ENCODE measurements at places on chromosomes 2 and 18. TPM values are rescaled to one million over a fixed set of nuclear protein-coding genes. Genes with fewer than 3 reads are reported as not detected.

- DNase-seq, result no peak
These were observed 142.0 kb upstream of the DNMT3A start for GRCh38 chr2:25483607-25484266.

DNA sequence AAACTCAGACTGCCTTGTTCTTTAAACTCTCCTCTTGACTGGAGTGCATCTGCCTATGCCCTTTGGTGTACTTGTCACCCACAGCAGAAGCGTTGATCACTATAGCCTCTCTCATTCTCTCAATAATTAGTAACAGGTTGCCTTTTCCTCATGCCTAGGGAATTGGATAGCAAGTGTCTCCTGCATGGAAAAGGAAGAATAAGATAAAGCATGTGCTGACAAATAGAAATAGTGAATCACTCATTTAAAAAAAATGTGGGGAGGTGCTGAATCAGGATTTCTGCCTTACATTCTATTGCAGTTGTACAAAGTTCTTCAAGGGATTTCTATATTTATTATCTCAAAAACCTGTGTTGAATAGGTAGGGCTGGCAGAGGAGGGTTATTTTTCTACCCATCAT lies 323.0 kb downstream of the TXNL1 start:
- DNase-seq, result no peak

DNA sequence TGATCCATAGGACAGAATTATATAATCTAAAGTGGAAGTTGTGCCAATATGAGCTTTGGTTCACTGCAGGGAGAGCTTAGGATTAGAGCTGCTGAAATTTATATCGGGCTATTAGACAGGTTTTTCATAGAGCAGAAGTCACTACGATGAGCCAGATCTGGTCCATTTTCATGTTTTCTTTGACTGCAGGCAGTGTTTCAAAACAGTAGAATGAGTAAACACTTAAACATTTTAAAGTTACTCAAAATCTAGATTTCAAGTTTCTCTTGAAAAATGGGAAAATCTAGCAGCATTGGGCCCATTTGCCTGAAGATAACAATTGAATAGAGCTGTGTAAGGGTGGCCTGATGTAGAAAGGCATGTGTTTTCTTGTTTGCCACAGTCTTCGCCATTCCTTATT lies 14.5 kb upstream of the ADAM23 start:
- no peak for DNase-seq

DNA sequence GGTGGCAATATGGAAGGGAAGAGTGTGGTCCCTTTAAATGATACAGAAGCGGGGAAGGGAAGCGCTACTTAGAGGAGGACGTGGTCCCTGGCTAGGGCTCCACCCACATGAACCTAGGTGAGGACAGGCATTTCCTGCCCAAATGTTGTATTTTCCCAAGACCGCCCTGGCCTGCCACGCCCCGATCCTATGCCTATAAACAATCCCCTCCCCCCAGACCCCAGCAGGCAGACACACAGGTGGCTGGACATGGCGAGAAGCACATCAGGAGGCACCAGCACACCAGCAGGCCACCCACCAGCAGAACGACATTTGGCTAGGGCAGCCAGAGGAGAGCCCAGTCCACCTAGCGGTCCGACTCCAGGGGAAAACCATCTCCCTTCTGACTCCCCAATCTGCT lies 47.2 kb downstream of the METTL8 start:
- DNase-seq, result no peak

DNA sequence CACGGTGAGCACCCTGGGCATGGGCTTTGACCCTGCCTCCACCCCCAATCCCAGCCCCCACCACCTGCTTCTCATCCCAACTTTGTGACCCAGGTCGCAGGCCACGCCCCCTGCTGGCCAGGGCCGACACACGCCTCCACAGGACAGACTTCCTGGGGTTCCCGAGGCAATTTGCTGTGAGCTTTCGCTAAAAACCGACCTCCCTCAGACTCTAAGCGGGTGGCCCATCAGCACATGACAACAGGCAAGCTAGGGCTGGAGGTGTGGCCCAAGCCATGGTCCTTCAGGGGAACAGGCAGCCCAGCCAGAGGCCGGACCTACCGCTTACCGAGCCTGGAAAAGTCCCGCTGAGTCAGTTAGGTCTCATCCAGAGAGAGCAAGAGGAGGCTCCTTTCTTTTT lies 31.9 kb downstream of the C1QL2 start:
- peak; percentile 29 for DNase-seq

DNA sequence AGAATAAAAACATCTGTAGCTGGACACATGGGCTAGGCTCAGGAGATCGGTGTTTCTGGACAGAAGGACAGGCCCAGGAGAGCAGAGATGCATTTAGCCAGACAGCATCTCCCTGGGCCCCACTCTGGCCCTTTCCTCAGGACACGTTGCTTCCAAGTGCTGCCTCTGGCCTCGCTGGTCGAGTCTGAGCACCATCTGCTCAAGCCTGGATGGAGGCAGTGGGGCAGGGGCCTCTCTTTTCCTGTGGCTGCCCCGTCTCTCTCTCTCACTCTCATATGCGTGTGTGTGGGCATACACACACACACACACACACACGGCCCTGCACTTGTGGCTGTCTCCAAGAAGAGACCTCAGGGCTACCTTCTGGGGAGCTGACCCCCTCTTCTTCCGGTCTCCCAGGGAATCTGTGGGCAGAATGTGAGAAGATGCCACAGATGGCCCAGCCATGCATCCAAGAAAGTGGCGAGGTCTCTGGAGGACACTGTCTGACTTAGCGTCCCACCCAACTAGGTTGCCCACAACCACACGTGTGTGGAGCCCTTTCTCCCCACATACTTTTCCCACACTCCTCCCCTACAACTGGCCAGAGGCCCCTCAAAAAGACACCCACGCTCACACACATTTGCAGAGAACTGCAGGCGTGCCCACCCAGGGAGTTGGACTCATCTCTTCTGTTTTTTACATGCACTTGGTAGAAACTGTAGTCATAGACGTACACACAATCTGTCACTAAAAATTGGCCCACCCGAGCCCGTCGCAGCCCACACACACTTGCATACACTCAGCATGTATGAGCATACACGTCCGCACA lies 19.9 kb downstream of the CELF4 start:
- DNase-seq, result no peak

- DNase-seq, result no peak
These were observed 536.8 kb downstream of the XIRP2 start for GRCh38 chr2:167424803-167425755.

DNA sequence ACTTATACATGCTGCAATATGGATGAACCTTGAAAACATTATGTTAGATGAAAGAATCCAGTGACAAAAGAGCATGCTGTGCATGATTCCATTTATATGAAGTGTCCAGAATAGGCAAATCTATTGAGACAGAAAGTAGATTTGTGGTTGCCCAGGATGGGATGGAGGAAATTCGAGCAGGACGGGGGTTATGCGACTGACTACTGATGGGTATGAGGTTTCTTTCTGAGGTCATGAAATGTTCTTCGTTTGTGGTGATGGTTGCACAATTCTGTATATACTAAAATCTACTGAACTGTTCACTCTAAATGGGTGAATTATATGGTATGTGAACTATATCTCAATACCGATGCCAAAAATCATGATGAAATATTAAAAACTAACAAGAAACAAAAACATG lies 18.9 kb upstream of the MTERF4 start:
- no peak for DNase-seq

- no peak for DNase-seq
These were observed 9.0 kb upstream of the ONECUT2 start for GRCh38 chr18:57426187-57426586.

DNA sequence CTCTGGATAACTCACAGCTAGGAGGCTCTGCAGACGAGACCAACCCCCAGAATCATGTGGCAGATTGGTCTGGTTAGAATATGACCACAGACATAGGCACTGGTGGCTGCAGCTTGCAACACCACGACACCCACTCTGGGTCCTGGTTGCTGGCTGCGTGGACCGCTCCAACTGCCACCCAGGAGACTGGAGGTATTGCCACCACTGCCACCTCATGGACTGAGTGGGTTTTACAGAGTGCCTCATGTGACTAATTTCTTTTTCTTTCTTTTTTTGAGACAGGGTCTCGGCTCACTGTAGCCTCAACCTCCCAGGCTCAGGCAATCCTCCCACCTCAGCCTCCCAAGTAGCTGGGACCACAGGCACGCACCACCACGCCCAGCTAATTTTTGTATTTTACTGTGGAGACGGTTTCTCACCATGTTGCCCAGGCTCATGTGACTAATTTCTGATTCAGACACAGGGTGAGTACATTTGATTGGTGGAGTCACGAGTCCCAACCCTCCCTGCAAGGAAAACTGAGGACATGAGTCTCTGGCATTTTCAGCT lies 29.9 kb upstream of the NT5DC4 start:
- peak; percentile 71 for DNase-seq

- no peak for DNase-seq
These were observed 49.1 kb downstream of the KCNIP3 start for GRCh38 chr2:95346231-95346737.

- no peak for DNase-seq
These were observed 10.6 kb downstream of the IL1F10 start for GRCh38 chr2:113078350-113078839.

GRCh38 chr2:71466301-71467179 lies 13.2 kb downstream of the DYSF start:
- DNase-seq, result no peak

DNA sequence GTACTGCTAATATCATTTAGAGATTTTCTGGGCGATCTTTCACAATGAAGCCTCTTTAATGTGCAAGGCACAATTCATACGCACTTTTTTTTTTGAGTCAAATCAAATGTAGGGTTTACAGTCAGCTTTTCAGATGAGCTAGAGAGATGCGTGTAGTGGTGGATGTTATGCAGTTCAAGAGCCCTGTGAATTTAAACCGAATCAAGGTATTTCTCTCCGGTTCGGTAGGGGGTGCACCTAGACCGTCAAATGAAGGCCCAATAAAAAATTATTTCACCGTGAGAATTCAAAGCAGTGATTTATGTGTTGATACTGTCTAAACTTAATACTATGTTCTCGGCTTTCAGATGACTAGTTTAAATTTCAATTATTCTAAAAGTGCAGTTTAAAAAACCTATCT lies 1.1 kb downstream of the PTH2R start:
- DNase-seq, result no peak

DNA sequence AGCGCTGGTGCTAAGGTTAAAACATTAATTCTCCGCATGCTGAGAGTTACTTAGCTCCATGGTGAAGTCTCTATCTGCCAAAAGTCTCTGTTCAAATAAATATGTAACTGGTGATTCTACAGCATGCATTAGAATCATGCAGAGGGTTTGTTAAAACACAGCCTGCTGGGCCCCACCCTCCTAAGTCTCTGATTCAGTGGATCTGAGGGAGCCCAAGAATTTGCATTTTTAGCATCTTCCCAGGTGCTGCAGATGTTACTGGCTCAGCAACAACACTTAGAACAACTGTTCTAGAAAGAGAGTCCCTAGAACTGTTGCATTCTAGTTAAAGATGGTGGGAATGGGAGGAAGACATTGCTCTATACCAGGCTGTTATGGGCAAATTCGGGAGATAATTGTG lies 73.4 kb downstream of the DPP10 start:
- DNase-seq, result no peak

DNA sequence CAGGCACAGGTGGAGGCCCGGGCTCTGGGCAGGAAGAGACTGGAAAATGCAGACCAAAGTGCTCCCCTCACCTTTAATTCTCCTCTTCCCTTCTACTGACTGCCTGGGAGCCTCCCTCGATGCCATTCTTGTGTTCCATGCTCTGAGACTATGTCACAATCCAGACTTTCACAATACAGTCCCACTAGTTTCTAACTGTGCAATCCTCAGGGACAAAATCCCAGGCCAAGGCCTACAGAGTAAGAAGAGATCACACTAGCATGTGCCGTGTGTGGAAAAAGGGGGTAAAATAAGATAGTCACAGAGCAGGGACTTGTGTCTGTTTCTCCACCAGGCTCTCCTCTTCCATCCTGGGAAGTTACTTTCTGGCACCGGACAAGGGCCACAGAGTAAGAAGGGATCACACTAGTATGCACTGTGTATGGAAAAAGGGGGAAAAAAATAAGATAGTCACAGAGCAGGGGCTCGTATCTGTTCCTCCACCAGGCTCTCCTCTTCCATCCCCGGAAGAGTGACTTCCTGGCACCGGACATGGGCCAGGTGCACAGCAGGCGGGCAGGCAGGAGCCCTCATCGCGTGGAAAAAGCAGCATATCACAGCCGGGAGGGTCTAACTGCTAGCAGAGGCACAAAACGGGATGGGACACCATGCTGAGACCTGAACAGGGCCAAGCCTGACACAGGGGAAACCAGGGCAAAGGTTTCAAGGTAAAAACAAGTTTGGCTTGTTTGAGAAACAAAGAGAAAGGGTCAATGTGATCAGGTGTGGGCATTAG lies 9.6 kb downstream of the CYB5A start:
- DNase-seq, result no peak

DNA sequence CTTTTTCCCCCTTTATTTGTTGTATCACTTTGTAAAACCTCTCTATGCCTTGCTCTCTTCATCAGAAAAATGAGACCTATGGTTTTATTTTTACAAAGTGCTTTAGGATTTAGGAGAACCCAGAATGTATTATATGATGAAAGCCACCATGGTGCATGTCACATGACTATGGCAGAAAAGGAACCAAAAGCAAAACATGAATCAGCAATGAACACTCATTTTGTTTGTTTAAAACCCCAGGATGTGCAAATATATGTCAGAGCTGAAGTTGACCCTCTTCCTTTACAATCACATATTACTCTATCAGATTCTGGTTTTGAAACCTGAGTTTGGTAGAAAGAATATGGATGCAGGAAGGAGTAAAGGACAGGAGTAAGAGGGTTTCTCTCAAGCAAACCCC lies 70.0 kb downstream of the FIGN start:
- no peak for DNase-seq

SUPT7L gene
- 20.7 TPM for polyA plus RNA-seq

PSMA8 gene
- polyA plus RNA-seq, result 0.39 TPM

DUSP19 gene
- 0.66 TPM for polyA plus RNA-seq

BOLA3 gene
- 70.0 TPM for polyA plus RNA-seq
